ENCODE measurements at places on chromosomes 11 and 22. TPM values are rescaled to one million over a fixed set of nuclear protein-coding genes. Genes with fewer than 3 reads are reported as not detected.

Gene ROBO4
- 0.66 TPM for total RNA-seq

Gene B3GAT1
- under 0.01 TPM for total RNA-seq

Gene SAA1
- not detected for total RNA-seq

Gene OAF
- total RNA-seq: 16.7 TPM

Gene DGAT2
- total RNA-seq: 2.3 TPM

Gene SPTBN2
- 0.51 TPM for total RNA-seq

Gene SLC5A4
- total RNA-seq: not detected

Gene HSPB2
- 2.8 TPM for total RNA-seq

Gene KCNE3
- 10.8 TPM for total RNA-seq

Gene RAG2
- total RNA-seq: not detected

Gene NCAM1
- total RNA-seq: 0.51 TPM

- DNase-seq: peak; percentile 98
Measured at GRCh38 chr22:38181453-38182200, at the start of gene PLA2G6. Gene PLA2G6 (minus strand): TSS chr22:38181830. CDS start chr22:38169426, 12,404 bp downstream.

- DNase-seq: no peak
Measured at GRCh38 chr22:41888627-41889200, 26.2 kb downstream of the SHISA8 start.

GRCh38 chr11:47105974-47106373, 70.7 kb downstream of the ARFGAP2 start:
- no peak for DNase-seq

DNA sequence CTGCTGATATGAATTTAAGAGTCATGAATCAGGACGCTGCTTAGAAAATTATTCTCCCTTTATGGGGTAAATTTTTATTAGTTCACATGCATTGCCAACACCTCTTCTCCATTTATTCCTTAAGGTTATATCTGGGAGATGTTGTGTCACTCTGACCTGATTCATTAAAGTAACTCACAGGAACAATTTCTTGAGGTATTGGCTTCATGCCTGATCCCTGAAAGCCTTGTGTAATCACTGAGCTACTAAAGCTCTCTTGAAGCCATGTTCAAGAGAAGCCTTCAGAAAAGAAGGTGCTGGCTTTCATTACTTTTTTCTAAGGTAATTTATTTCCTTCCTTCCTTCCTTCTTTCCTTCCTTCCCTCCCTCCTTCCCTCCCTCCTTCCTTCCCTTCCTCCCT, 420.6 kb downstream of the RAB38 start:
- no peak for DNase-seq

DNA sequence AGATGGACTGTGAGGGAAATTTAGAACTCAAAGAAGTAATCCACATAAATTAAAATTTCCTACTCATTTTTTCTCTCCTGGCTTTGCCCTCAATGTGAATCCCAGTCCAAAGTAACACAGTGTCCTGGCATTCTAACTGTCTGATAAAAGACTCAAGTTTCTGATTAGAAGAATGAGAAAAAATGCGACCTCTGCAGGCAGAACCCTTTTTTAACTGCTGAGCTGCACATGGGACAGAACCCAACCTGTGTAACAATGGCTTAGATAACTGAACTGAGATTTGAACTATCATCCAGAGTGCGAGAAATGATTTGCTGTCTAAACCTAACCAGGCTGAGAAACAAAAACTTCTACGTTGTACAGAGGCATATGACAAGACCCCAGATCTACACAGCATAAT, 385.6 kb upstream of the LRRC4C start:
- DNase-seq: no peak

- peak; percentile 41 for DNase-seq
Measured at GRCh38 chr11:85475660-85476517, 151.3 kb downstream of the DLG2 start.

GRCh38 chr11:130815956-130816355, 100.3 kb downstream of the SNX19 start:
- no peak for DNase-seq

DNA sequence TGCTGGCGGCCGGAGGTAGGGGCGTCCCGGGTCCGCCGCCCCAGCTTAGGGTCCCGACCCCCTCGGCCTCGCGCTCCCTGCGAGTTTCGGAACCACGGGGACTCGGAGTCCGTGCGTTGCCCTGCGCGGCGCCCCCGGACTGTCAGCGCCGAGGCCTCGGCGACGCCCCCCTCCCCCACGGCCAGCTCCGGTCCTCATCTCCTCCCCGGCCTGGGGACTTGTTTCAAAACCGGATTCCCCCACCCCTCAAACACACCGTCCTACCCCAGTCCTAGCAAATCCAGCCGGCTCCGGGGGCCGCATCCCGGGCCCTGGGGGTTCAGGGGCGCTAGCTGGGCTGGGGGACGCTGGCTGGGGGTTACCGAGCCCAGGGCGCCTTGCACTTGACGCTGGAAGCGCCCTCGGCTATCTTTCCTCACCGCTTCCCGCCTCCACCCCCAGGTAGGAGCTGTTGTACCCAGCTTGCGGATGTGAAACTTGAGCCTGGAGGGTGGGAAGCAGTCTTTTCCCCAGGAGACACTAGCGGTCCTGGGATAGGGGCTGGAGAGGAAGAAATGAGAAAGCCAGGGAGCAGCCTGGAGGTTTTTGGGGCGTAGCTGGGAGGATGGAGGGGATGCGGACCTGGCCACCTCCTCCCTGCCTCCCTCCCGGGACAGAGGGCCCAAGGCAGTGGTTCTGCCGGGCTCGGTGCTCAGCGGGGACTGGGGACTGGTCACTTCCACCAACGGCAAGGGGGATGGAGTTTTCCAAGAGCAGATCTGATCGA, 550 bp downstream of the FBLN1 start:
- no peak for DNase-seq

DNA sequence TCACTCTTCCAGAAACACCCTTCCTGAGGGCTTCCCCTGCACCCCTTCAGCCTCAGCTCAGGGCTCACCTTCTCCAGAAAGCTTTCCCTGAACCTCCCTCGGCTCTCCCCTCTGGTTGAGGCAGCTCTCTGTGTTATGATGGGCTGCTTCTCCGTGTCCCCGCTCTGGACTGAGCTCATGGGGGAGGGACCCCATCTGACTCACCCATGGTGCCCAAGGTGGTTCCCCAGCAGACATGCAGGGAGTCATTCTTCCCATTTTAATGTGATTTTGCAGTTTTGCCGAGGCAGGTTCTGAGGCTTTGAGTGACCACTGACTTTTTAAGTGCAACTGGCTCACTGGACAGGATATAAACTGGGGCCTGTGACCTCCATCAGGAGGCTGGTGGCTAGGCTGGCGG, 495.1 kb downstream of the TBC1D22A start:
- DNase-seq: no peak

- DNase-seq: no peak
Measured at GRCh38 chr11:30150425-30150824, 80.4 kb upstream of the FSHB start.

GRCh38 chr11:73283276-73284000, 11.3 kb downstream of the P2RY6 start:
- DNase-seq: no peak

DNA sequence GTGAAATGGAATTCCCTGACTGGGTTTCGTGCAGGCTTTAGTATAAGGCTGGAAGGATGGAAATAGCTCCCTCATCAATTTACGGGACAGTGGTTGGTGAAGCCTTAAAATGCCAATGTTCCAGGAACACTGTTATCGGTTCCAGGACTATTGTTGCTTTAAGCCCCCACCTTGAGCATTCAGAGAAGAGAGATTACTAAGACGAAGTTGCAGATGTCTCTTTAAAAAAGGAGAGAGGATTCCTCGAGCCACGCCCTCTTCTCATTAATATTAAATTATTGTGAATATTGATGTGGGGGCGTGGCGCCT, 195 bp upstream of the CREB3L1 start:
- DNase-seq: peak; percentile 72

DNA sequence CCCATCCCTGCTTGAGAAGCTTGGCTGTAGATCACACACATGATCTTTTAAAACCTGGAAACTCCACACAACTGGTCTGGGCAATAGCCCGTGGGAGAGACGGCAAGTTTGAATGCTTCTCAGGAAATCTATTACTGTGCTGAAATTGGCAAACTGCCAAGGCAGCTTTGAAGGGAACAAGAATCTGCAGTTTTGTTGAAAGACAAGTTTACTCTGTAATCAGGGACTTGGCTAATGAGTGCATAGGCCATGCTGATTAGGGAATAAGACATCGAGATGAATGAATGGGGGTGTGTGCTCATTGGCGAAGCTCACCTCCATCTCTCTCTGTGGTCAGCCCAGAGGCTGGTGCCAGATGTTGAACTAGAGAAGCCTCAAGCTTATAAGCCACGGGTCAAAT, 218.8 kb downstream of the HIPK3 start:
- DNase-seq: peak; percentile 66

- peak; percentile 21 for DNase-seq
Measured at GRCh38 chr11:47977623-47978022, 2.7 kb upstream of the PTPRJ start.

DNA sequence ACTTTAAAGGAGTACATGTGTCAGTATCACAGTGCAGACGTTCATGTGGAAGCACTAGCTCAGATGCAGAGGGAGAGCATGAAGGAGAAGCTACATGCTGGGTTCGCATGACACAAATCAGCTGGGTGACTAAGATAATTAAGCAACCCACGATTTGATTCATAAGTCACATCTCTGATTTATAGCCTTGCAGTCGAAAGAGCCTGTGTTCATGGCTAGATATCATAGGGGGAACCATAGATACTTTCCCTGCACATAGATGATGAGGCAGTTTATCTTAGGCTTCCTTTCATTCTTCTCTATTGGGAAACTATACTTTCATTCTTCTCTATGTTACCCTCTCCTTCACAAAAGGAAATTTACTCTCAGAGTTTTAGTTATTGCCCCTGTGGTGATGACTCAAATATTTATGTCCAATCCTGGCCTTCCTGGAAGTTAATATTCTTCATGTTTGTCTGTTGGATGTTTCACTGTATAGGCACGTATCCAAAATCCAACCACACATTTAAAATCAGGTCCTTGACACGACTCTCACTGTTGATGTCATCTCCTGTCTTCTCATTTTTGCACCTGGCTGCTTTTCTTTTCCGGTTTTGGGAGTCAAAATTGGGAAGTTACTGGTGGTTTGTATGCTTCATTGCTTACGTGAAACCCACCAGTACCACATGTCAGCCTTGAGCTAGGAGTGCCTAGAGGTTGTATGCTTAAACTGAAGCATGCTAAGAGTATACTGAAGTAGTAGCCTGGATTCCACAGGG, 56.3 kb upstream of the SLC5A12 start:
- DNase-seq: peak; percentile 62

- no peak for DNase-seq
Measured at GRCh38 chr22:26781062-26781461, 123.7 kb downstream of the MIAT start.

DNA sequence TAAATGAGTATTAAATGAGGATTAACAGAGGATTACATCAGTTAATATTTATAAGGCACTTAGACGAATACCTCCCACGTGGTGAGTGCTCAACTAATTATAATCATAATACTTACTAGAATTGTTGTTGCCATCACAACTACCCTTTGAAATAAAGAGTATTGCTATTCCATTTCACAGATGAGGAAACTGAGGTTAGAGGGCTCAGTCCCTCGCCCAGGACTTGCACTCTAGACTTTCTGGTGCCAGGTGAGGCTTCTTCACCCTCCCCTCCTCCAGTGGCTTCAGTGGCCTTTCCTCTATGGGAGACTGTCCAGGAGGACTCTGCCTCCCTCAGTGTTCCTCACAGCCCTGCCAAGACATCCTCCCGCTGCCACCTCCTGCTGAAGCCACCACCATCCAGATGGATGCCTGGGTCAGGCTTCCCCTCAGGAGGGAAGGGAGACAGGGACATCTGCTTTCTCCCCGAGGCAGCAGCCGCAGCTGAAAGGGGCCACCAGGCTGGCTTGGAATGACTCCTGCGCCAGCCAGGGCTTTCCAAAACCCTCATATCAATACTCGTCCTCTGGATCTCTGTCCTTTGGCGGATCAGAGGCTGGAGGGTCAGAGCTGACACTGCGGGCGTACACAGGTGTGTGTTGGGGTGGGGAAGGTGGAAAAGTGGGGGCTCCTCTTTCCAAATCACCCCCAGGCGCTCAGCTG, 580.1 kb downstream of the BUD13 start:
- DNase-seq: peak; percentile 8

- DNase-seq: peak; percentile 77
Measured at GRCh38 chr11:72263361-72263760, 19.4 kb upstream of the PHOX2A start.

- no peak for DNase-seq
Measured at GRCh38 chr11:116581349-116581748, 191.4 kb downstream of the BUD13 start.

GRCh38 chr11:13105237-13105844, 96.2 kb downstream of the RASSF10 start:
- no peak for DNase-seq

- DNase-seq: no peak
Measured at GRCh38 chr11:128686021-128686741, 7.7 kb upstream of the FLI1 start.

DNA sequence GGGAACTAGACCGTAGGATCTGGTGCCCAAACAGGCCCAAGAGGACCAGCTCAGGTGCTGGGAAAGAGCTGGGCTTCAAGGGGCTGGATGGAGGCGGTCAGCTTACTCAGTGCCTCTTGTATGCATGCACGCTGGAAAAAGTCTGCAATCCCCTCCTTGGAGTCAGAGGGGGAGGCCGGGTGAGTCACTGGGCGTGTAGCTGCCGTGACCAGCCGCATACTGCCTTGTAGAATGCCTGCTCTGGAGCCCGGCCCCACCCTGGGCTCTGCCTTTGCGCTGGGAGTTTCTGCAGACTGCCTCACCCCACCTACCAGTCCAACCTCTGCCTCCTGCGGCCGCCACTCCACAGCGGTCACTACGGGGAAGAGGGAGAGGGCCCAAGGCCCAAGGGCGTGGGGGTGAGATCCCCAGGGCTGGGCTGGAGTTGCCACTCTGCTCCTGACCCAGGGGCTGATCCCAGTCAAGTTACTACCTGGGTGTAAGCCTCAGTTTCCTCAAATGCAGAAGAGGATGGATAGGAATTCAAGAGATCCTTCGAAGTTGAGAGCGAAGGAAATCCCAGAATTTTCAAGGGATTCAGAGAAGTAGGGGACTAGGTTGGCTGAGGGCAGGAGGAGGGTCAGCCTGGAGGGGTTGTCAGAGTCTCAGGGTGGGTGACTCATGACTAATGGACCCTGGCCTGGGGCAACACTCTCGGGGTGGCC, 4.2 kb downstream of the MRGPRF start:
- DNase-seq: peak; percentile 98

DNA sequence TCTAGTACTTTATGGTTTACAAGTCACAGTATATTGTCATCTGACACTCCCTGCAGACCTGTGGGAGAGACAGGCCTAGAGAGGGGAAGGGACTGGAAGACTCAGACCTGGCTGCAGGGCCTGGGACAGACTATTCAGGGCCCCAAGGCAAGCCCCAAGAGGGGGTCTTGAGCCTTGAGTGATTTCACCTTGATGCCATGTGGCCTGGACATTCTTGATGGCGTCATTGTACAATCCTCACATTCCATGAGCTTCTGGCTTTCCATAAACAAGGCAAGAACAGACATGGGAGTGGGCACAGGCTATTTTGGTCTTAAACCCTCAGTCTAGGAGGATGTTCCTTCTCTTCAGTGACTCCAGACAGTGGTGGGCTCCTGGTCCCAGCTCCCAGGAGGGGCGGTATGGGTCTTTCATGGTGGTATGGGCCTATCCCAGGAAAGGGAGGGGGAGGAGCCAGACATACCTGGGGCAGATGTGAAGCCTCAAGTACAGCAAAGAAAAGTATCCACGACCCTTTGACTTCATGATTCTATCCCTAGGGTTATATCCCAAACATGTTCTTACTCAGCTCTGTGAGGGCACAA, 1.8 kb upstream of the TBC1D10A start:
- no peak for DNase-seq
